H9 (cell line): ENCODE measurements at places on chromosomes 7 and 10.

GRCh38 chr10:72738486-72738885 lies 46.5 kb downstream of the MCU start:
- DNase-seq, result no peak

- no peak for DNase-seq
Measured at GRCh38 chr10:54691331-54691730, 109.7 kb downstream of the PCDH15 start.

DNA sequence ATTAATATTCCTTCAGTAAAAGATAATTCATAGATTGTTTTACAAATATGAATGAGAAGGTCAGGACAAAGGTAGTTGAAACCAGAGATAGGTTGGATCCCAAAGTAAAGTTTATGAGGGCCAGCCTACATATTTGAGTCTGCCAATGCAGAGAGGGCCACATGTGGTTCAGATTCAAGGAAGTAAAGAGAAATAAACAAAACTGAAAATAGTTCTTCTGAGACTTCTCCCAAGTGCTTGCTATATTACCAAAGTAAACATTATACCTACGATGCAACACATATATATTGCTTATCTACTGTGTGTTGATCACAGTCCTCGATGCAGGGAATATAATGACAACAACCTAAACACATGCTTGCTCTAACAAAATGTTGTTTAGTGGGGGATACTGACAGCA lies 109.8 kb downstream of the MALRD1 start:
- no peak for DNase-seq

GRCh38 chr7:55409482-55410225 lies 44.5 kb downstream of the LANCL2 start:
- DNase-seq, result no peak

DNA sequence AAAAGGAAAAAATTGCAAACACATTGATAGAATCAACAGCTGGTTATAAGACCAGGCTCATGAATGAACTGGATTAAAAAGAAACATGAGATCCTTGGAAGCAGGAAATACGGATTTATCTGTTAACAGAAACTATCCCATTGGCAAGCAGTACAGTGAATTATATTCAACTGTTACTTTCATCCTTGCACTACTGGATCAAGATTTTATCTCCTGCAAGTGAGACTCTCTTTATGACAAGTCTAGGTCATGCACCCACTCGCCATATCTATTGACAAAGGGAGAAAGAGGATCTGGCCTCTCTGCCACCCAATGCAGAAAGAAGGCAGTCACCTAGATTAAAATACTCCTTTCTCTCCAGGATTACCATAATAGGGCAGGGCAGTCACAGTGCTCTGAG lies 41.4 kb downstream of the CSTF2T start:
- DNase-seq, result no peak

DNA sequence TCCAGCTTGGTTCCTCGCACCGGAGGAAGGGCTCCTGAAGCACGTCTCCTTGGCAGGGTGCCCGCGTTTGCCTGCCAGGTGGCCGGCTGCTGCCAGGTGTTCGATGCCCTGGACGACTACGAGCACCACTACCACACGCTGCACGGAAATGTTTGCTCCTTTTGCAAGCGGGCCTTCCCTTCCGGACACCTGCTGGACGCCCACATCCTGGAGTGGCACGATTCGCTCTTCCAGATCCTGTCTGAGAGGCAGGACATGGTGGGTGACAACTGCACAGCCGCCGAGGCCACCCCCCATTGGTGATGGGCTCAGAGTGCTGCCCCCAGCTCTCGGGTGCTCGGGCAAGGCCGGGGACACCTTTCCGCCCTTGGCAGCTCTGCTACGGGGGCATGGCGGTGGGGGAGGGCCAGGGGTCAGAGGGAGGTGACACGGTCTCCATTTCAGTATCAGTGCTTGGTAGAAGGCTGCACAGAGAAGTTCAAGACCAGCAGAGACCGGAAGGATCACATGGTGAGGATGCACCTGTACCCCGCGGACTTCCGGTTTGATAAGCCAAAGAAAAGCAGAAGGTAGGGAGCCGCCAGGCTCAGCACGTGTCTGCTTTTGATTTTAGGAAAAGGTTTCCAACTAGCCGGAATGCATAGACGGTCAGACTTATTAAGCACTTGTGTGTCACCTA lies 1.1 kb downstream of the ZNF511 start:
- no peak for DNase-seq

DNA sequence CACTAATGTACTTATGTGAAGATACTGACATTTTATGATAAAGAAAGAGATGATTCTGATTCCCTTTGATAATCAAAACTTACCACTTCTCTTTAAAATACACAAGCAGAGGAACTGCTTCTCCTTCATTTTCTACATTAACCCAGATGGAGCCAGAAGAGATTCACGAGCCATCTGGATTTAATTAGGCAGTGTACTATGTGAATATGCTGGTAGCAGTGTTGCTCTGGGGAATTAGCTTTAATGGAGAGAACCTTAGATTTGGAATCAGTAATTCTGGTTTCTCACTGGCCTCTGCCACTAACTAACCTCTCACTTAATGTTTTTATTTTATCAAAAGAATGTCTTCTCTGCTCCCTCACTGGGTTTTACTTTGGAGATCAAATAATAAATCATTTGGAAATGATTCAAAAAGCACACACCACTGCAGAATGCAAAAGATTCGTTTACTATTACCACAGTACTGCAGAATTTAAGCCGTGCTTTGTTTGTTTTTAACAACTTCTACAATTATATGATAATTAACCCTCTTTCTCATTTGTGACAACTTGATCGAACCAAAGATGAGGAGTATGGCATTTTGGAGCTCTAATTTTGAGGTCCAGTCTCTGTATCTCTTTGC lies 77.5 kb upstream of the PHYHIPL start:
- no peak for DNase-seq

GRCh38 chr10:33126742-33127141 lies 168.7 kb upstream of the ITGB1 start:
- DNase-seq, result no peak

DNA sequence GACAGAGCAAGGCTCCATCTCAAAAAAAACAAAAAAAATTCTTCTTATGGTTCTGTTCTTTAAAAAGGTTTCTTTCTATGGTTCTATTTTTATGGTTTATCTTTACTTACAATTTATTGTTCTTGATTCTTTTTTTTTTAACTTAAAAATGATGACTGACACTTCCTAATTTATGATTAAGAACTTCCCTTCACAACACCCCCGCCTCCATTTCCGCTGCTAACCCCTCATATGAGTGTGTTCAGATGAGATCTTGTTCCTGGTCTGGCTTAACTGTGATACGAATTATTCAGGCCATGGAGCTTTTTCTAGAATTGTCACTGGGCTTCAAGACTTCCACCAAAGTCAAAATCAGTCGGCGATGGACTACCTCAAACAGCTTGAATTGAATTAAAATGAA lies 33.9 kb downstream of the PTER start:
- DNase-seq, result no peak

DNA sequence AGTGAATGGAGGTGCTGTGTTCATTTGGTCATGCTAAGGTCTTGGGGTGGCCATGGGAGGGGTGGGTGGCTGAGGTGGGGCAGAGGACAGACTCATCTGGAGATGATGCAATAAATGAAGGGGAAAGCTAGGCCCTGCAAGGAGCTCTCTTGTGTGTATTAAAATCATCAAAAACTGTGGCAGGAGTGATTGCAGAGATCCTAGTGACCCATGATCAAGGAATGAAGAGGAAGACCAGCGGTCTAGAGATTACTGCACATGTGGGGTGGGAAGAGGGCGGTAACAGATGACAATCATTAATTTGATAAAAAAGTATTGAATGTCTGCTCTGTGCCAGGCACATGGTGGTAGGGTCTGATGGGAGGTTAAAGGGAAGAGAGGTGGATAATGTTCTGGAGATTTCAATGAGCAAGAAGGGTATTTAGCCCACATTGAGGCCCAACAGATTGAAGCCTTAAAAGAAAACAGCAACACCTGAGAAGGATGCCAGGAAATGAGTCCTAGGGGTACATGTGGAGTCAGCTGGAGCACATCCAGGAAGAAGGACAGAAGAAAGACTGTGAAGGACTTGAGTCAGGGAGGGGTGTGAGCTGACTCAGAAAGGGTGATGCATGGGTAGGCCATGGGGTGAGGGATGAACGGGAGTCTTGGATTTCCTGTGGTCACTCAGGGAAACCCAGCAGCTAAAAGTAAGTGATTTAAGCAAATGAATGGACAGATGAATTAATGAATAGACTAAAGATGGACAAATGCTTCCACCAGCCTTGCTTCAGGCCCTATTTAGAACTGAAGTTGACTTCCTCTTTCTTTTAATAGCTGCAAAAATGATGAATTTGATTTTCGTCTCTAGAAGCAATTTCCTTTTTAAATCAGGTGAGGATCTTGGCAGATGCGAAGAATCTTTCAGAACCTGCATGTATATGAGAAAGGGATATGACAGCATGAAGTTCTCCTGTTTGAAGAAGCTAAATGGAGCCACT lies 83.1 kb upstream of the IGFBP3 start:
- DNase-seq, result no peak

DNA sequence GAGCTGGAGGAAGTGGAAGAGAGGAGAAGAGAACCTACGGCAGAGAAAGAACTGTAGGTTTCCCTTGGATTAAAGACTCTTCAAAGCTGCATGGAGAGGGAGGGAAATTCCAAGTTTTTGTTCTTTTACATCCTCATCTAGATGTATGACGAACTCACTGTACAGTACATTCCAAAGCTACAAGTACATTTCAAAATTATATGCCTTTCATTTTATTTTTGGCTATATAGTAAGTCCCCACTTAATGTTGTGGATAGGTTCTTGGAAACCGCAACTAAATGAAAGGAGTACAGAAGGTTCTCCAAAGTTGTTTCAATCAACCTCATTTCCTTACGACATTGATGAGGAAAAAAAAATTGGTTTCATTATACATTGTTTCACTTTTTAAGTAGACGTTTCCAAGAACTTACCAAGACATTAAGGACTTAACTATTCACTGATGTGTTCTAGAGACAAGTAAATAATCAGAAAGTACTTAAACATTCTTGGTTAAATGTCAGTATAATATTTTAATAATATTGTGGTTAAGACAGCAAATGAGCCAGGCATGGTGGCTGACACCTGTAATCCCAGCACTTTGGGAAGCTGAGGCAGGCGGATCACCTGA lies 16.1 kb upstream of the JMJD1C start:
- no peak for DNase-seq

GRCh38 chr10:132548106-132548823 lies 10.7 kb downstream of the INPP5A start:
- no peak for DNase-seq

DNA sequence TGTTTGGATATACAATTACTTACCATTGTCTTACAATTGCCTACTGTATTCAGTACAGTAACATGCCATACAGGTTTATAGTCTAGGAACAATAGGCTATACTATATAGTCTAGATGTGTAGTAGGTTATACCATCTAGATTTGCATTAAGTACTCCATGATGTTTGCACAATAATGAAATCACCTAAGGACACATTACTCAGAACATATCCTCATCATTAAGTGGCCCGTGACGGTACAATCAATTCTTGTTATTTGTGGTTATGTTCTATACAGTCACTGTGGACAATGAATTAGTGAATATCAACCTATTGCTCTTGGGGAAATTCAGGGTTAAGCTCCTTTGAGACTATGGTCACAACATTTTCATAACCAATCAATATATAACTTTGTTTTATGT lies 75.6 kb downstream of the MICU1 start:
- no peak for DNase-seq

GRCh38 chr10:123485341-123485960 lies 180.7 kb upstream of the GPR26 start:
- no peak for DNase-seq

DNA sequence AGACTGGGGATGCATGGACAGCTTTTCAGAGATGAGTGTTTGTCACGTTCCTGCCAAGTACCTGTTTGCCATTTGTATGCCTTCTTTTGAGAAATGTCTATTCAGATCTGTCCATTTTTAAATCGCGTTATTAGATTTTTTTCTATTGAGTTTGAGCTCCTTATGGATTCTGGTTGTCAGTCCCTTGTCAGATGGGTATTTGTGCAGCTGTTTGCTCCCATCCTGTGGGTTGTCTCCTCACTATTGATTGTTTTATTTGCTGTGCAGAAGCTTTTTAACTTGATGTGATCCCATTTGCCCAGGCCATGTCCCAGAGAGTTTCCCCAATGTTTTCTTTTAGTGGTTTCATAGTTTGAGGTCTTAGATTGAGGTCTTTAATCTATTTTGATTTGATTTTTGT lies 5.5 kb upstream of the PRKAR1B start:
- DNase-seq, result no peak

DNA sequence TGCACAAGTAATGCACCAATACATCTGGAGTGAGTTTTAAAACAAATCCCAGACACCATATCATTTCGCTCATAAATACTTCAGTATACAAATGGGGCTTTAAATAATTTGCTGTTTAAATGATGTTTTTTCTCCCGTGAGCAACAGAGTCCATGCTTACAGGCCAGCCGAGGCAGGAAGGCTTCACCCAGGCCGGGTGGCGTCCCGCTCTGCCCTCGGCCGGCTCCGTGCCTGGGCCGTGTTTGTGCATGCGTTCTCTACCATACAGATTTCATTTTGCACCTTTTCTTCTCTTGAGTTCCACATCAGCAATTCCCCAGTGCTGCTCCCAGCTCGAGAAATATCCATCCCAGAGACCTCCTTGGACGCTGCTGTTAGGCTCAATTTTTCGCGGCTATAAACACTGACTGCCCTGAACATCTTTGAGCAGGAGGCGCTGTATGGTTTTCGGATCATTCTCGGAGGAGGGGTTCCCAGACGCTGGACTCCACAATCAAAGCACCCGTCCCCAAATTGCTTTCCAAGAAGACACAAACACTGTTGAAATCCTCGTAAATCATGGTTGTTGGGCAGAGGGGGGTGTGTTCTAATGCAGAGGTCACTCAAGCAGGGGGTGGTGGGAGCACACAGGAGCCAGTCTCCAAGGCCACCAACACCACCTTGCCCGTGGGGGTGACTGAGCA lies 91.6 kb downstream of the MICALL2 start:
- DNase-seq, result no peak

DNA sequence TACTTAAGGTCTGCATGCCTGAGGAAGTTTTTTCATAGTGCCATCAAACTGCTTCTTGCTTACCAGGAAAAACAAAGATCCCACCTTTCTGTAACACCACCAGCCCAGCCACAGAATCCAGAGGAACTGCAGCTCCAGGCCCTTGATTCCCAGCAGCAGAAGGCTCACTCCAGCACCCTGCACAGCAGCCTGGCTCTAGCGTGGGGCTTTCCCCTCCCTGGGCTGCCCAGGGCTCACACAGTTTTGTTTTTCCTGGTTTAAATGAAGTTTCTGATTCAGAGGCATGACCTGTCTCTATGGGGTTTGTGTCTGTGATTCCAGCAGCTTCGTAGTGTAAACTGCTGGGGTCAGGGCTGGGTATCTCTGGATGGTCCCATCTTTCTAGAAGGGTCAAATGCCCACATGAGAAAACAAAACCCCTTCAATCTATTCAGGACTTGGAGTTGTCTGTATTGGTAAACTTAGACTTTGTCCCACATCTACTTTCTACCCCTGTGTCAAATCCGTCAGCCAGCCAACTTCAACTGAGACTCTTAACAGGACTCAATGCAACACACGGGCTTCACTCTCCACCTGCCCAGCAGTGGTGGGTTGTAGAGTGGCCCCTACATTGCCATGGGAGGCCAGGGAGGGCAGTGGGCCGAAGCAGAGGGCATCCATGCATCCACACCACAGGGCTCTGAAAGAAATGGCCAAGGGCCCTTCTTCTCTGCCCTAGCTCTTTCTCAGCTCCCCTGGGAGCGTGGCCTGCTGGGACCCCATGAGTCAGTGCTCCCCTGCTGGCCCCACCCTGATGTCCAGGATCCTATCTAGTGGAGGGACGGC lies 73.6 kb downstream of the ATXN7L1 start:
- DNase-seq, result no peak
